ENCODE measurements at places on chromosomes 7 and 10.

DNA sequence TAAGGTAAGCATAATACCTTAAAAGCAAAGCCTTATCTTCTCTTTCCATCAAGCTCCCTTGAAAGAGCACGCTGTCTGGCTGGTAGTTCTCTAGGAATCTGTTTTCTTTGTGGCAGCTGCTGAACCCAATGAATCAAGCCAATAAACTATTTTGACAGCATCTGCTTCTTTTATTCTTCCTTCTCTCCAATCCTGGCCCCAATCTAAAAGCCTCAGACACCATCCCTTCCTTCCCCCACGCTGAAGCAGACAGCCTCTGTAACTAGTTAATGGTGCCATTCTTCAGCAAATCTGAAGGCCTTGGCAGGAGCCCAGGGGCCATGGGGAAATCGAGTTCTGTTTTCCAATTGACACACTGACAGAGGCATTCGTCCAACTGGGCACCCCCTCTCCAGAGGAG, 186.6 kb upstream of the LYZL1 start:
- no peak for DNase-seq

DNA sequence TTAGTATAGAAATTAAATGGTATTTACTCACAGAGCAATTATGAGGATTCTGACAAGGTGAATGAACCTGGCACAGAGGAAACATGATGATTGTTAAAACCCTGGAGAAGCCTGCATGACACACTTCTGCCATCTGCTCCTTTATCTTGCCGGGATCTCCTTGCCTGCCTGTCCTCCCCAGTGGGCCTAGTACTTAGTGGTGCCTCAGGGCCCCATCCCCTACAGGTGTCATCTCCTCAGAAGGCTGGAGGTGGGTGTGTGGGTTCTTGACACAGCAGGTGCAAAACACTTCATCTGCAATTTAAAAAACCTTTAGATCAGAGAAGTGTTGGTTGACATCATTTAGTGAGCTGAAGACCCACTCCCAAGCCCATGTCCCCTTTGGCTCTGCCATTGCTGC, 261.2 kb downstream of the ADRA2A start:
- DNase-seq, result no peak

DNA sequence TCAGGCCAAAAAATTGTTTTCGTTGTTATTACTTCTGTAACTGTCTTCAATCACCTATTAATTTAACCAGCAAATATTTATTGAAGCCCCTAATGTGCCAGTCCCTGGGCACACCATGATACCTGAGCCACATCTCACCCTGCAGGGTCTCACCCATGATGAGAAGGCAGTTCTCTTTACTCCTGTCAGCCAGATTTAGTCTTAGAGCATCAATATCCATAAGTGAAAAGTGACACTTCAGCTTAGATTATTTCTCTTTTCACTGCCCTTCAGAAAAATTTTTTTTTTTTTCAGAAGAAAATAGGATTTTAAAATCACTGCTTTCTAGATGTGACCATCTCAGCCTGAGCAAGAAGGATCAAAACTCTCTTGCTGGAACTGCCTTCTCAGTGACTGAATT, 258.6 kb upstream of the NFE2L3 start:
- DNase-seq, result no peak

DNA sequence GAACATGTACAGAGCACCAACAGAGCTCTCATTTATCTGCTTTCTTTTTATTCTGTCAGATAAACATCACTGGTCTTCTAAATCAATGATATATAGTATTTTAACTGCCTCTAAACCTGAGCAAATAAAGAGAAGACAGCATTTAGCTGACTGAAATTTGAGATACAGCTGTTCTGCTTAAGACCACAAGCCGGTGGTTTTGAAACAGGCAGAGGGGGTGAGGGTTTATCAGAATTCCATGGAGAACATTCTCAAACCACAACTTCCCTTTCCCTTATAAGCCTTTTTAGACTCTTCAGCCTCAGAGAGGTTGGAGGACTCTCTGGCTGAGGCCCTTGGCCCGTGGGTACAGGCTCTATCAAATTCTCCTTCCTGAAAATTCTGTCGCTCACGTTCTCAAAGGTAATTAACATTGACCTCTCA, 87.4 kb upstream of the RSU1 start:
- DNase-seq, result peak; percentile 74

GRCh38 chr10:48659790-48660189, 24.9 kb upstream of the WDFY4 start:
- no peak for DNase-seq

DNA sequence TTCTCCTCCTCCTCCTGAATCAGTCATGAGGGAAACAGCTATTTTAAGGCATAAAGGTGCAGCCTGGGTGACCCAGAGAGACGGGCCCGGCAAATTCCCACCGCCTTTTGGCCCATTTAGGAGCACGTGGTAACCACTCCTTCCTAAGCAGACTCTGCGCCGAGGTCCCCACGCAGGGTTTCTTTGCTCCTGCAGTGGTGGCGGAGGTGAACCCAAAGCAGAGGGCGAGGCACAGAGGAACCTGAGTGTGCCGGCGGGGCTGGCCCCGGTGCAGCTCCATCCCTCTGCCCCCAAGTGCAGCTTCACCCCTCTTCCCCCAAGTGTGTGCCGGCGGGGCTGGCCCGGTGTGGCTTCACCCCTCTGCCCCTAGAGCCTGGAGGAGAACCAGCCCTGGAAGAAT, 50.6 kb downstream of the DPYSL4 start:
- no peak for DNase-seq

- DNase-seq, result no peak
Measured at GRCh38 chr10:128125416-128125943, 743 bp downstream of the MKI67 start.

Measured in fibroblast of skin of back (primary cell).